Cardiac fibroblast (primary cell): ENCODE measurements at places on chromosomes 5 and 9.
A peak's percentile ranks its signal among the peaks of the same experiment; 100 is the strongest.

- peak; percentile 28 for DNase-seq
Observed at GRCh38 chr5:52710972-52711596, 76.6 kb upstream of the ITGA1 start.

- no peak for DNase-seq
Observed at GRCh38 chr9:99779277-99779676, 42.4 kb upstream of the NR4A3 start.

DNA sequence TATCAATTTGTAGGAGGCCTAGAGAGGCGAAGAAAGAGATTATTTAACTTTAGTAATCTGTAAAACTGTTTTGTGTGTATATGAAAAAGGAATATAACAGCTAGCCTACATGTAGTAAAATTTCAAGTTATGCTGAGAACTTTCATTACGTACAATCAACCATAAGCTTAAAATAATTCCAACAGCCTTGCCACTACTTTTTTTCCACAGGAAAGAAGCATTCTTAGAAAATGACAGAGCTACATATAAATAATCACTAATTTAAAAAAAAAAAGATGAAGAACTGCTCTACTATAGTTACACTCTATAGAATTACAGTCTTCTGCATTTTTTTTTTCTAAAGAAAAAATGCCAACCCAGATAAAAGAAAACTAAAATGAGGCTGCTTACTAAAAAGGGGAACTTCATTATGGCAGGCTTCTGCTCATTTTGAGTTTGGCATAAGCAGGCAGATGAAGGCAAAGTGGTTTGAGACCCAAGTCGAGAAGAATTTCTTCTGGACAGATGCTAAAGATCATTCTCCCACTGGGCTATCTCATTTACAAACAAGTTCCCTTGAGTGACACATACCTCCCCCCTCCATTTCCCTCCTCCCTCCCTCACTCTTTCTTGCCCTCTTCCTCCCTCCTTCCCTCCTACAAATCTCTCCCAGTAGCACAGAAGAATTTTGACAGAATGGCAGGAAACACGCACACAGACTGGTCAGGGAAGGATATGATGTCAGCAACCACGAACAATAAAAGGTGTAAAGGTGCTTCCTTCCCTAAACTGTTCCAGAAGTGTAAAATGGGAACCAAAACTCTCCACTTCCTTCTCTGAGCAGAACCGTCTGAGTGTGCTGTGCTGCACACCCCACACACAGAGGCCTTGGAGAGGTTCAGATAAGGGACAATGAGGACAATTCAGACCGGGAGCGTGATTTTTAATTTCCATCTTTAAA, 56.1 kb downstream of the MEF2C start:
- peak; percentile 89 for DNase-seq

GRCh38 chr9:16063241-16063591, 510.4 kb downstream of the CCDC171 start:
- no peak for DNase-seq

DNA sequence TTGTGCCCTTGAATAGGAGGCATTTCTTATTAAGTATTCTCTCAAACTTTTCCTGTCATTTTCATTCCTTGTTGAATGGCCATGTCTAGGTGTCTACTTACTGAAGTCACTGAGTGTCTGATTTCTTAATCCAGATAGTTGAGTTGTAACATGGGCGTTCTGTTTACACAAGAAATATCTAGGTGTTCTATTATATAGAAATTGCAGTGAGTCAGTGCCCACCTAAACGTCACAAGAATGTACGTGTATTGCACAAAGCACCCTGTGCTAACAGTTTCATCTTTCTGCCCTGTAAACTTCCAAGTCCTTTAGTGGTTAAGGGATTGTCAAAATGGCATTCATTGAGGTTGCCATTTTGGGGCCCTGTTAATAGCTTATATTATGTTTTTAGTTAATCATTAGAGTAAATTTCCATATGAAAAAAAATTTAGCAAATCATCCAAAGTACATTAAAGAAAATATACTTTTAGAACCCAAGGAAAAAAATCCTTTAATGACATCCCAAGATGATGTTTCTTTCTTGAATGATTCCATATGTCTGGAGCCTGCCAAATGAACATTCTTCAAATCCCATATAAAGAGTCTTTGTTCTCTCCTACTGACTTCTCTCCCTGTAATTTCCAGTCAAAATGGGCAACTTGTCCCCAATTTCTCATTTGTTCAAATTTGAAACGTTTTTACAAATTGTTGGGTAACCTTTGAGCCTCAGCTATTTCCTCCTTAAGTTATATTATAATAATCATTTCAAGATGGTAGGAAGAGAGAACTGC, 114.2 kb downstream of the GOLPH3 start:
- peak; percentile 64 for DNase-seq

DNA sequence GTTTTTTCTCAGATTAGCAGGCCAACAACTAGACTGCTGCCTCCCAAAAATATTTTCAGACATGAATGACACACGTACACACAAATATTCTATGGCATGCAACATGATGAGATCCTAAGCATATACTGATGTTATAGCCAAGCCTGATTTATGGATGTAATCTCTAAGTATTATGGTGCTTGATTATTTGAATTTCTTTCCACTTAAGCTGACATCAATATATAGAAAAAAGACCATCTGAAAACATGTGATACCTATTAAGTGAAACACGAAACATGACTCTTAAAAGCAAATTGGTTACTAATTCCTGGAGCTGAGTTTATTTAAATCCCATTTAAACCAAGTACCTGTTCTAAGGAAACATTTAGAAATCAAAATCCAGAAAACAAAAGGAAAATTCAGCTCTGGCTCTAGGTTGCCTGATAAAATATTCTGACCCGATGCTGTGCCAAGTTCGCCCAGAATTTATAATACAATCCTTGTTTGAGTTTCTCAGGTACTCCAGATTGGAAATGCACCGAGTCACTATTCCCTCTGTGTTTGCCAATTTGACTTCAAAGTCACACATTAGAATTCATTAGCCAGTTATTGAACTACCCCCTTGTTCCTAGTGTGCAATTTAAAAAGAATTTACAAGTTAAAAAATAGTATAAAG, 548.6 kb downstream of the CSNK1G3 start:
- DNase-seq: no peak

DNA sequence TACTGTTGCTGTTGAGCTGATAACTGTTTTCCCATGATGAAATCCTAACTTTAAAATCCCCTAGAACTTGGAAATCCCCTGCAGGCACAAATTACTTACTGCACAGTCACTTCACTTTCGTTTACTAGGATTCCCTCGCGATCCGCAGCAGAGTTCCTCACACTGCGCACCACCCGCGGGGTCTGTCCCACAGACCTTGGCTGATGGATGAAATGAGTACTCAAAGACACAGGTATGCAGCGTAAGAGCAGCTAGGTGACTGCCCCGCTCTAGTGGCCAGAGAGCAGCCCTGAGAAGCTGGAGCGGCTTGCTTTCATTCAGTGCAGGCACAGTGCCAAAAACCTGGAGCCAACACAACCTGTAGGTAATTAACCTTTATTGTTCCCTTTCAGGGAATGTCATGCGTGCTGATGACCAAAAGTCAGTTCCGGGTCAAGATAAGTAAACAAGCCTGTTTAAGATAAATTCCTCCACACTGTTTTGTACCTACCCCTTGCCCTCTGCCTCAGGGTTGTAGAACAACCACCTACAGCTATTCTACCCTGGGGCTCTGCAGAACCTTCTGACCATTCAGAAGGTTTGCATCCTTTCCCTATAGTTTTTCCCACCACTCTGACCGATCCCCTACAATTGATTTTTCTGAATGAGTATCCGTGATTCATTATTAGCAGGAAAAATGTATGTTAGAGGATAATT, 191.2 kb downstream of the CDH9 start:
- DNase-seq: no peak

DNA sequence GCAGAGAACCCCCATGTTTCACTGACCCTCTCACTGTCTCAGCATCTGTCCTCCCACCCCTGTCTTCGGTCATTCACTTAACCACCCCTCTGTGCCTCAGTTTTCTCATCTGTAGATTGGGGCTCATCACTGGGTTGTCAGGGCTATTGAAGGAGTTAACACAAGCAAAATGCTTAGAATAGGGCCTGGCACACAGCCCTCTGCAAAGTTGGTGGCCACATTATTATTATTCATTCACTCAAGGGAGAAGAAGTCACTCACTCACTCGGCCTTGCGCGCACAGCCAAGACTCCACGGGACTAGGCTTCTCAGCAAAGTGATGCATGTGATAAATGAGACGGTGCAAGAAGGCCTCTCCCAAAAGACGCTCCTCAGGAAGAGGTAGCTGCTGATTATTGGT, 8.0 kb downstream of the PDGFRB start:
- DNase-seq: no peak

- DNase-seq: peak; percentile 73
Observed at GRCh38 chr9:91187965-91188344, 173.8 kb downstream of the AUH start.

GRCh38 chr9:93671020-93671338, 94.6 kb downstream of the PHF2 start:
- DNase-seq: no peak

GRCh38 chr9:69380301-69380700, 55.3 kb downstream of the ENTREP1 start:
- no peak for DNase-seq

- DNase-seq: peak; percentile 80
Observed at GRCh38 chr5:132063090-132063911, 2.8 kb downstream of the IL3 start.

- DNase-seq: no peak
Observed at GRCh38 chr5:158594595-158595242, 505.0 kb downstream of the EBF1 start.
